ENCODE measurements at places on chromosomes 4 and X.

GRCh38 chrX:20221902-20222301, 44.8 kb downstream of the RPS6KA3 start:
- DNase-seq, result no peak

- no peak for DNase-seq
Measured at GRCh38 chrX:12440246-12440645, 302.0 kb downstream of the FRMPD4 start.

GRCh38 chr4:113446019-113446418, 315.5 kb downstream of the CAMK2D start:
- DNase-seq, result no peak

GRCh38 chrX:45849261-45849862, 648.7 kb upstream of the DIPK2B start:
- DNase-seq, result no peak

DNA sequence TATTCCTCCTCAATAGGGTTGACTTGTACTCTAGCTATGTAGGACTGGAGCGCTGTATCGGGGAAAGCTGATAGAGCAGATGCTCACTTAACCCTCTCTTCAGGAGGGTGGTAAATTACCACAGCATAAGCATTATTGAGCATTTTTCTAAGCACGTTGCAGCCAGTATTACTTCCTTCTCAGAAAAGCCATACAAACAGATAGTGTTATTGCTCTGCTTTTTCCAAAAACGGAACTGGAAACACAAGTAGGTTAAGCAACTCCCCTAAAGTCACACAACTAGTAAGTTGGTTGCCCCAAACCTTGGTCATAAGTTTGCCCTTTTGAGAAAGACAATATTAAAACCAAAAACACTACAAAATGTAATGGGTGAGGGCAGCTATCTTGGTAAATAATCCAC, 73.9 kb downstream of the REELD1 start:
- DNase-seq, result no peak
